ENCODE measurements at places on chromosomes 3 and 15.
A peak's percentile ranks its signal among the peaks of the same experiment; 100 is the strongest.

- peak overlapping the region; percentile 22 for H3K27ac ChIP-seq
- peak overlapping the region; percentile 25 for H3K4me3 ChIP-seq
- no peaks in the 10 kb centered on the region for H3K36me3 ChIP-seq
- peaks cover 4% of the 10 kb centered on the region for H3K27me3 ChIP-seq
Observed at GRCh38 chr15:44727485-44728231, 8.7 kb upstream of the TRIM69 start.

DNA sequence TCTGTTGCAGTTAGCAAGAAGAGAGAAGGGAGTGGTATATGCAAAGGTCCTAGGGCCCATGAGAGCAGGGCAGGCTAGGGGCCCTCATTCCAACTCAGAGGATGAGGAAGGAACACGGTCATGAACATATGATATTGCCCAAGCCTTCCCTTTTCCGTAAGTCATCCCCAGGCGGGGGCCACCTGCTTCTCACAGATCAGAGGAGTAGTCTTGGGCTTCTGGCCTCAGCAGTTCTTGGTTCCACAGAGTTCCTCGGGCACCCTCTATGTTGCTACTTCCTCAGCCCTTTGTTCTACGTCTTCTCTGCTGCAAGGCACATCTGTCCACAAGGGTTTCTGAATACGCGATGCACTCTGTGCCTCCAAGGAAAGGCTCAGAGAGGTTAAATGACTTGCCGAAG is 25.3 kb downstream of the EPHB3 start:
- no peak overlapping the region for H3K4me3 ChIP-seq
- DNase-seq: no peak
- no peak overlapping the region for H3K27ac ChIP-seq
- peaks cover 15% of the 10 kb centered on the region for H3K4me1 ChIP-seq

GRCh38 chr3:154844863-154845262 is 235.3 kb upstream of the MME start:
- no peaks in the 10 kb centered on the region for H3K36me3 ChIP-seq
- no peak overlapping the region for H3K4me3 ChIP-seq
- no peak overlapping the region for H3K27ac ChIP-seq
- H3K27me3 ChIP-seq: peaks cover 2% of the 10 kb centered on the region
- no peaks in the 10 kb centered on the region for H3K4me1 ChIP-seq

DNA sequence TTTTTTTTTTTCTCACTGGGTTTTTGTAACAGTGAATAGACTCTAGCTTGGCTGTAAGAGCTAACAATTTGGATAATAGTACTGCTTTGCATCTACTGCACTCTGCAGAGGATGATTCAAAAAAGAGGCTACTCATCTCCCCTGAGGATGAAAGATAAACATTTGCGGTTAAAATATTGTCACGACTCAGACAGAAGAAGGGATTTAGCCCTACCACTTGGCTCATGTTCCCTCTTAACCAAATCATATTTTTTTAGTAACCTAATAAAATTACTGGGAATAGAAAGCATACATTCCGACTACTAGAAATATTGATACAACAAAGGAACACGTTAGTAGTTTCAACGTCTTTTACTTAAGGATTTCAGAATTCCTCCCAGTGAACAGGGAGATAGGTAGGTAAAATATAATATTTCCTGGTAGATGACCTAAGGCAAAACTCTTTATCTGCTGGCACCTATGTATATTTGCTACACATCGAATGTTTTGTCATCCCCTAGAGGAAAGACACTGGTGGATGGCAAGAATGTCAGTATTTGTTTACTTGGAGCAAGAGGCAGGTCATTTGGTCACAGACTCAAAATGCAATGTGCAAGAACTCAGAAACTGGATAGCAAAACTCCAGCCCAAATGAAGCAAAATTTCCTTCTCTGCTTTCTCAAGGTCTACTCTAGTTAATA is 110.8 kb downstream of the GREM1 start:
- no peaks in the 10 kb centered on the region for H3K27me3 ChIP-seq
- H3K4me1 ChIP-seq: peaks cover 5% of the 10 kb centered on the region
- H3K27ac ChIP-seq: no peak overlapping the region
- no peaks in the 10 kb centered on the region for H3K36me3 ChIP-seq

- peaks cover 7% of the 10 kb centered on the region for H3K4me1 ChIP-seq
- DNase-seq: no peak
- peaks cover 3% of the 10 kb centered on the region for H3K27me3 ChIP-seq
- H3K36me3 ChIP-seq: peaks cover 22% of the 10 kb centered on the region
Observed at GRCh38 chr3:138405486-138405885, 28.9 kb upstream of the ESYT3 start.

- no peaks in the 10 kb centered on the region for H3K36me3 ChIP-seq
- peak overlapping the region; percentile 8 for H3K27ac ChIP-seq
- H3K4me1 ChIP-seq: peaks cover 8% of the 10 kb centered on the region
- H3K27me3 ChIP-seq: peaks cover 7% of the 10 kb centered on the region
- peak overlapping the region; percentile 74 for H3K4me3 ChIP-seq
Observed at GRCh38 chr3:58434168-58434504, 504 bp upstream of the PDHB start.

All from glutamatergic neuron (in vitro differentiated cells).